Activated CD4-positive, alpha-beta T cell treated with anti-CD3 and anti-CD28 coated beads, Interleukin-2, amount 50 U/mL, for 16 hours (primary cell): ENCODE measurements at places on chromosomes 1 and 21.

GRCh38 chr21:35303085-35303484 is 254.0 kb upstream of the RUNX1 start:
- no peak for DNase-seq

DNA sequence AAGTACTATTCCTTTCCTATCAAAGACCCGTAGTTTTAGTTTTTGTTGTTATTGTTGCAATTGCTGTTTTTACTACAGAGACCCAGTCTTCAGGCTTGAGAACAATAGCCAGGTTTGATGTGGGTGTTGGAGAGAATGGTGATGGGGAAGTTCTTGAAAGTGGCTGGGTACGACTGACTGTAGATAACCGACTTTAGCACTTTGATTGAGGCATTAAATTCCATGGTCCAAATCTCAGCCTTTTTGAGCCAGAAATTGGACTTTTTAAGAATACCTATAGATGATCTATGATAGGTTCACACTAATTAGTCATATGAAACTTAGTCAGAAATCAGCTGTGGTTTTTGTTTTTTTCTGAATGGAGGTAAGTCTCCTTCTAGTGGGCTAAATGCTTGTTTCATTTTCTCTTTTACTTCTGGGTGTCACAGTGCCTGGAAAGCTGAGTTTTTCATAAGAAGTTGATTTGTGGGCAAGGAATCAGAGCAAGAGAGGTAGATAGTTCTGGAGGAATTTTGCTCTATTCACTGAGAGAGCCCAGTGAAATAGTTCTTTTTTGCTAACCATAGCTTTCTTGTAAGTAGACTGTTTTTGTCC is 2.8 kb downstream of the PPIH start:
- DNase-seq: peak; percentile 70

- no peak for DNase-seq
Observed at GRCh38 chr1:18088077-18088594, 19.5 kb upstream of the IGSF21 start.

DNA sequence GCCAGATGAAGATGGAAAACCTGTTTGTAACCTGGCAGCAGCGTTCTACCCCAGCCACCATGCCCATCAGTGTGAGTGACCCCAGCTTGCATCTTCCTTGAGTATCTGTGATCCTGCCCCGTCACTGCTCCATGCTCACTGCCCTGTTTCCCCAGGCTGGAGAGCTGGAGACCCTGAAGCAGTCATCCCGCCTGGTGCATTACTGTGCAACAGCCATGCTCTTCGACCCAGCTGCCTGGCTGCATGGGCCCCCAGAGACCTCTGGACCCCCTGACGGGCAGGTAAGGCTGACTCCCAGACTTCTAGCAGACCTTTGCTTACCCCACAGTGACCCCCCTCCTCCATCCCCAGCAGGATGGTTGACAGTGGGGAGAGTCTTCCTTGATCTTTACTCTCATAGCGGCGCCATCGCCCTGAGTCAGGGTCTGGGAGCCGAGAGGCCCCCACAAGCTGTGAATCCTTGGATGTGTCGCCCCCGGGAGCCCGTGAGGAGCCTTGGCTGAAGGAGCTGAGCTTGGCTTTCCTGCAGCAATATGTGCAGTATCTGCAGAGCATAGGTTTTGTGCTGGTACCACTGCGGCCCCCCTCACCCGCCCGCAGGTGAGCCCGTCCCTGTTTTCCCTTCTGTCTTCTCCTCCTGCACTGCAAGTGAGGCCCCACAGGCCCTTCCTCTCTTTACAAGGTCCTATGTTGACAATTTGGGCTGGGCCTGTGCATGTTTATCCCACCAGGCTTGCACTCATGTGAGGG is 10.4 kb downstream of the HYI start:
- DNase-seq: no peak

DNA sequence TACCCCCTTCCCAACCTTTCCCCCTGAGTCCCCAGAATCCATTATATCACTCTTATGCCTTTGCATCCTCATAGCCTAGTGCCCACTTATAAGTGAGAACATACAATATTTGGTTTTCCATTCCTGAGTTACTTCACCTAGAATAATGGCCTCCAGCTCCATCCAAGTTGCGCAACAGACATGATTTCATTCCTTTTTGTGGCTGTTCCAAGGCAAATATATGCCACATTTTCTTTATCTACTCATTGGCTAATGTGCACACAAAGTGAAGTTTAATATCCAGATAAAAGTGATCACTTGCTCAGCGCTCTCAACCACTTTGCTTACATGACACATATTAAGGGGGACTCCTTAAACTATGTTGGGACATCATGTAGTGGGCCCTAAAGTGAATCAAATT is 72.4 kb upstream of the TIAM1 start:
- DNase-seq: no peak

- DNase-seq: no peak
Observed at GRCh38 chr21:38179511-38179910, 77.3 kb upstream of the KCNJ15 start.

GRCh38 chr21:29133241-29133640 is 2.8 kb downstream of the MAP3K7CL start:
- no peak for DNase-seq

GRCh38 chr1:902802-903201 is 20.9 kb upstream of the SAMD11 start:
- no peak for DNase-seq

- no peak for DNase-seq
Observed at GRCh38 chr1:165882168-165882837, 54.9 kb downstream of the UCK2 start.

GRCh38 chr1:225446595-225446960 is 18.7 kb upstream of the LBR start:
- no peak for DNase-seq

DNA sequence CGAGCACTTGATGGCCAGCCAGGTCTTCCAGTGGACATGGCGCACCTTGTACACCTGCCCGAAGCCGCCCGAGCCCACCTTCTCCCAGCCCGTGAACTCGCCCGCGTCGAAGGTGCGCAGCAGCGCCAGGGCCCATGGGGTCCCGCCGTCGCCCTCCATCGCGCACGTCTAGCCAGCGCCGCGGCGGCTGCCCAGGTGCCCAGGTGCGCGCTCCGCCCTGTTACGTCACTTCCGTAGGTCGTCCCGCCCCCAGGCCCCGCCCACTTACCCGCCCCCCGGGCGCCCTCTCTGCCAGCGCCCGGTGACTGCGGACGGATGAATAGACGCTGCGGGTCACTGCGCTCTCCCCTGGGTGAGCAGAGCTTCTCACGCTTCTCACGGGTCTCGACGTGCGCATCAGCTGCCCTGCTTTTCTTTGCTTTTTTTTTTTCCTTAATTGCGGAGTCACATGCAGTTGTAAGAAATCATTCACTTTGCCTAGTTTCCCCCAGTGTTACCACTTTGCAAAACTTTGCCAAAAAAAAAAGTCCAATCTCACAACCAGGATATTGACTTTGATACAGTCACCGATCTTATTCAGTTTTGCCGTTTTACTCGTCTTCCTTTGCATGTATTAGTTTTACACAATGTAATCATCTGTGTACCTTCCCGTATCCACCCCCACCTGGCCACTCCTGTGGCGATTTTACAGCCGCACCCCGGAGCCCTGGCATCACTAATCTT is at the start of gene RIPK4:
TSS of gene RIPK4 (minus strand) at position 170 of the 723 bp plus-strand sequence. CDS start at position 159, 11 bp downstream.
- peak; percentile 56 for DNase-seq
